ENCODE measurements at places on chromosomes 11 and 22.

DNA sequence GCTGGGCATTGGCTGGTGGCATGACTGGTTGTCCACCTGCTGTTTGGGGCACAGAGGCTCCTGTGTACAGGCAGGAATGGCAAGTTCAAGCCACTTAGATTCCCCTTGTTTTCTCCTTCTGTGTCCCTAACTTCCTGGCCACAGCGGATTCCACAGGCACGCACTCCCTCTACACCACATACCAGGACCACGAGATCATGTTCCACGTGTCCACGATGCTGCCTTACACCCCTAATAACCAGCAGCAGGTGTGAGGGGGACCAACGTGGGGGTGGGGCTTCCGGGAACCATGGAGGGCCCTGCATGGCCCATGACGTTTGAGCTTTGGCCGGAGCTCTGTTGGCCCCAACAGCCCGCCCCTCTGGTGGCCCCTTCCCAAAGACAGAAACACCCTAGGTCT is 7.8 kb downstream of the SIPA1 start:
- DNase-seq, result no peak

GRCh38 chr22:19199479-19199878 is 20.9 kb upstream of the SLC25A1 start:
- DNase-seq, result no peak

DNA sequence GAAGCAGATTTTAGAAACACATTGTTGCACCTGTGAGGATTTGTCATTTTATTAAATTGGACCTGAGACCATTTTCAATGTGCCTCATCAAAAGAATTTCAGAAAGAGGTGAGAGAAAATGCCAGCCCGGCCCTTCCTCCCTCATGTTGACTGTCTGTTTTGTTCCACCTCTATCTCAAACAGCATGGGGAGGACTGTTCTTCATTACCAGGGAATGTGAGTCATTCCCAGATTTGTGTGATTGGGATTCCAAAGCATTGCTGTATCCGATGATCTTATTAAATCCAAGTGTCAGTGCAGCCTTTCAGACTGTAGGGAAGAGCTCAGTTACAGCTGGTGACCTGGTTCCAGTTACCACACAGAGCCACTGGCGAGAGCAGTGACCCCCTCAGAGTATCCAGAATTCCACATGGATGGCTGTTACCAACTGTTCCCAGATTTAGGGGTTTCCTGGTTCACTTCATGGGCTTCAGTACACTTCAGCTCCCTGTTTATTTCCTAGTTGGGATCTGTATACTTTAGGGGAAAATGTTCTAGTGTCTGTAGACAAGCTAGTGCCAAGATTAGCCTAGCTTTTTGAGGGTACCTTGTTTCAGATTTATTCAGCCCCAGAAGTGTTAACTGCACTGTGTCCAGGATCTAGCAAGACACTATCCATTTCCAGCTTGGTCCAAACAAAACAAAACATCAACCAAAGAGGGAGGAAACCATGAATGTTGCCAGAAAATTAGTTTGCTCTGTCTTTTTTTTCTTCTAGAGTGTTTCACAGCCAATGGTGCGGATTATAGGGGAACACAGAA is 20.9 kb downstream of the KREMEN1 start:
- DNase-seq, result no peak

DNA sequence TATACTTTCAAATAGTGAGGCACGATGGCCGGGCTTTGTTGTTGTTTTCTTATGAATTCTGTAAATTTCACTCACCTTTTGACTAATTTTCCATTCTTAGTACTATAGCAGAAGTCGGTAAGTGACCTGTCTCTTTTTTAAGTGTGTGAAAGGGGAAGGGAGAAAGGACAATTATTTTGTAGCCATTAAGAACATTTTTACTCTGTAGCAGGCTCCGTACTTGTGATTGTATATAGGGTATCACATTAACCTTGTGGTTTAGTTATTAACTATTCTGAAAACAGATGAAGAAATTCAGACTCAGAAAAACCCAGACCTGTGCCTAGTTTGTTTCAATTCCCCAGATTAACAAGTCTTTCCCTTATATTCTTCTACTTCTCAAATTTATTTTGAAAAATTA is 78.7 kb downstream of the CASP12 start:
- DNase-seq, result no peak

GRCh38 chr11:13098616-13099289 is 89.6 kb downstream of the RASSF10 start:
- no peak for DNase-seq

GRCh38 chr11:126135235-126136176 is 72.8 kb upstream of the CDON start:
- DNase-seq, result no peak

GRCh38 chr11:66789097-66789890 is 53.9 kb upstream of the RCE1 start:
- no peak for DNase-seq

DNA sequence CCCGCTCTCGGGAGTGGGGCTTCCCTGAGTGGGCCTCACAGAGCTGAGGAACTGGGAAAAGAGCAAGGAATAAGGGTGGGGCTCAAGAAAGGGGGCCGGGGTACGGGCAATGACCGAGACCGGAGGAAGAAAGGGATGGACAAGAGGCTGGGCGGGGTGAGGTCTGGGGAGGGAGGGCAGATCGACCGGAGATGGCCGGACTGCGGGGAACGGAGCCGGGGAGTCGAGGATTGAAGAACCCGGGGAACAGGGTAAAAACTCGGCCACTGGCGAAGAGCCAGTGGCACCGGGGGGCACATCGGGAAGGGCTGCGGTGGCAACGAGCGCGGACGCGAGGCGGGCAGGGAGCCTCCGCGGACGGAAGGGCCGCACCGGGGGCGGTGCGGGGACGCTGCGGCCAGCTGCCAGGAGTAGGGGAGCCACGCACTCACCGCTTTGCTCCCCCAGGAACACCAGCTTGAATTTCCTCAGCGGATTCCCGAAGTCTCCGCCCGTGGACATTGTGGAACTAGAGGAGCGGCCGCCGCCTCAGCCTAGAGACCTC is 667 bp downstream of the RAB6A start:
- DNase-seq, result peak; percentile 27

GRCh38 chr22:28581016-28581415 is 98.6 kb downstream of the TTC28 start:
- no peak for DNase-seq

GRCh38 chr11:47881145-47881544 is 33.0 kb upstream of the NUP160 start:
- DNase-seq, result no peak

DNA sequence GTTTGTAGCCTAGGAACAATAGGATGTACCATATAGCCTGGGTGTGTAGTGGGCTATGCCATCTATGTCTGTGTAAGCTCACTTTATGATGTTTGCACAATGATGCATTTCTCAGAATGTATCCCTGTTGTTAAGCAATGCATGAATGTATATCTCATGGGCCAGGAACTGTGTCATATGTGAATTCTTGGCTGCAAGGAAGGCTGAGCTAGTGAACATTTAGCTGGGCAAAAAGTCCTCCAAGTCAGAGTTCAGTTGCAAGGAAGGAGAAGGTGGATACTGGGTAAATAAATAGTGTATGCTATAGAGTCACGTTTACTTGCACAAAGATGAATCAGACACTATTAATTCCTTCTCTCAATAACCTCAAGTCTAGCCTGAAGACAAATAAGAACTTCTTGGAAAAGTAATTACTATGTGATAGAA is 136.1 kb downstream of the EHF start:
- DNase-seq, result no peak

- no peak for DNase-seq
These were observed 4.8 kb upstream of the CHRNA10 start for GRCh38 chr11:3675971-3676370.

DNA sequence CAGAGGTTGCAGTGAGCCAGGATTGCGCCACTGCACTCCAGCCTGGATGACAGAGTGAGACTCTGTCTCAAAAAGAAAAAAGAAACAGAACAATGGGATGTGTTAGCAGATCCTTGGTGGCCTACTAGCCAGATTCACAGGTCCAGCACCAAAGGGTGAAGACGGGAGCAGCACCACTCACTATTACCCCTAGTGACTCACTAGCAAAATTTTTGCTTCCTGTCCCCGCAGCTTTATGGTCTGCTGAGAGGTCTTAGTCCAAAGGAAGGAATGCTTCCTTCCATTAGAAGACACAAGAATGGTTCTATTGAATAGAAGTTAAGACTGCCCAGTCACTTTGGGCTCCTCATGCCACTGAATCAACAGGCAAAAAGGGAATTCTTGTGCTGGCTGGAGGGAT is 35.9 kb upstream of the NUP50 start:
- no peak for DNase-seq

DNA sequence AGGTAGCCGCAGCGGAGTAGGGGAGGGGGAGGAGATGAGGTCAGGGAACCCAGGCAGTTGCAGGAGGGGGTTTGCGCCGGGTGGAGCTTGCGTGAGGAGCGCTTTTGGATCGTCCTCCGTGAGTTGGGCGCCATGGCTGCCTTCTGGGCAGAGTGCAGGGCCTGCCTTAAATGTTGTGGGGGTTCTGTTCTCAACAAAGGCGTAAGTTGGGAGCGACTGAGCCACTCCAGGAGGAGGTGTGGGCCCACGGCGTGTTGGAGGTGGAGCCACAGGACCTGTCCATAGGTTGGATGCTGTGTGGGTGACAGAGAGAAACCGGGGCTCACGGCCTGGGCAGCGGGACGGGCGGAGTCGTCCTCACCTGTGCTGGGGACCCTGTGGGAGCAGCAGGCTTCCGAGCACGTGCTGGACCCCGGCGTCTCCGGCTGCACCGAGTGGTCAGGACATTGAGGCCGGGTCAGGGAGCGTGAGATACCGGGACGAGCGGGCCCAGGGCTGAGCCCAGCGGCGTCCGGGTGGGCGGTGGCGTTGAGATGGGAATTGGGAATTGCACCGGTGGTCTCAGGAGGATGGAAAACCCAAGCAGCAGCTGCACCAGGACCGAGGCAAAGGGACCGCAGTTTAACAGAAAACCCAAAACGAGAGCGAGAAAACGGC is 977 bp upstream of the PGGHG start:
- no peak for DNase-seq

DNA sequence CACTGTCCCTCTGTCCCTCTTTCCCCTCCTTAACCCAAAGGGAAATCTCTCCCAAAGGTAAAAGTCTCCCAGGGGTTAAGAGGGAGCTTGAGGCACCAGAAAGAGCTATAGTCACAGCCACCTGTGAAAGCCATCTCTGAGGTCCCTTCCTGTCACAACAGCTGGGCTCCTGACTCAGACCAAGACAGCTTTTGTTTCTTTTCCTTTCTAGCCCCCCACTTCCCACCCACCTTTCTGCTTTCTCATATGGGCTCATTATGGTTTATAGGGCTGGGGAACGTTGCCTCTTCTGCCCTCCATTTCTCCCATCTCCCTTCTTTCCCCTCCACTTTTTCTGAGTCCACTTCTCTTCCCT is 19.1 kb downstream of the MIF start:
- no peak for DNase-seq

DNA sequence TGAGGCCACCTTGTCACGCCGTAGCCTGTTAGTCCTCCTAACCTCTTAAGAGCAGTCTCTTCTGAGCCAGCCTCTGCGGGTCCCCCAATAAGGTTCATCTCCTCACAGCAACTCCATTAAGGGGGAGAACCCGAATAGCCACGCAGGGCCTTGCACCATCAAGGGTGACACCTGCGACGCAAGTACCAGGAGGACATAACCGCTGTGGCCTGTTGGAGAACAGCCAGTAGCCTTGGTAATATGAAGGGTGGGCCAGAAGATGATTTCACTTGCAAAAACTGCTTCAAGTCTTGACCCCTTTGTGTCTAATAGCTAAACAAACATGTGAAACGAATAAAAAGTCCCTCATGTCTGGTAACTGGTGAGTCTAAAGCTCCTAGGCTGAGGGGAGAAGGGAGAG is 14.8 kb downstream of the ARFGAP2 start:
- no peak for DNase-seq

GRCh38 chr11:111792955-111793500 is 26.8 kb upstream of the PPP2R1B start:
- no peak for DNase-seq

GRCh38 chr11:65104628-65105027 is 7.0 kb upstream of the TM7SF2 start:
- DNase-seq, result no peak

- no peak for DNase-seq
These were observed 4.1 kb downstream of the NPTXR start for GRCh38 chr22:38839686-38840085.

GRCh38 chr11:127138613-127139012 is 138.0 kb upstream of the KIRREL3 start:
- DNase-seq, result no peak

GRCh38 chr11:105937331-105937730 is 84.7 kb downstream of the MSANTD4 start:
- no peak for DNase-seq

GRCh38 chr22:19499236-19499879 is 19.6 kb downstream of the CDC45 start:
- DNase-seq, result no peak

DNA sequence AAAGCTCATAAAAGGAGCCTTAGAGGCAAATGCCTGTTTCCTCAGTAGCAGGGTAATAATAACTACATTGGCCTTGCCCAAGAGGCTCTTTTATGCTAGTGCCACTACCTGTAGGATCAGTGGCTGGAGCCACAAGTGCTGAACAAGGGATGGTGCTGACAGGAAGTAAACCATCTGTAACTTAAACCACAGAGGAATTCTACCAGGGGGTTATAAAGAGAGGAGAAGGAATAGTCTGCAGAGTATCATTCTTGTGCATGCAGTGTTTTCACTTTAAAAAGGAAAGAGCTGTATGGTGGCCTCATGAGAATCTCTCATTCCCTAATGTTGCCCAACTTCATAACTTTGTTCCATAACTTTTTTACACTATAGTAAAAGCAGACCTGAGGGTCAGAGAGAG is 168.1 kb downstream of the DBX1 start:
- DNase-seq, result no peak
